ENCODE measurements at places on chromosomes 16 and 17. TPM values are rescaled to one million over a fixed set of nuclear protein-coding genes. Genes with fewer than 3 reads are reported as not detected.

- peaks cover 15% of the 10 kb centered on the region for H3K36me3 ChIP-seq
- H3K4me1 ChIP-seq = peaks cover 7% of the 10 kb centered on the region
- no peak overlapping the region for H3K4me3 ChIP-seq
- DNase-seq = no peak
Observed at GRCh38 chr17:78861229-78861628, 20.6 kb upstream of the USP36 start.

DNA sequence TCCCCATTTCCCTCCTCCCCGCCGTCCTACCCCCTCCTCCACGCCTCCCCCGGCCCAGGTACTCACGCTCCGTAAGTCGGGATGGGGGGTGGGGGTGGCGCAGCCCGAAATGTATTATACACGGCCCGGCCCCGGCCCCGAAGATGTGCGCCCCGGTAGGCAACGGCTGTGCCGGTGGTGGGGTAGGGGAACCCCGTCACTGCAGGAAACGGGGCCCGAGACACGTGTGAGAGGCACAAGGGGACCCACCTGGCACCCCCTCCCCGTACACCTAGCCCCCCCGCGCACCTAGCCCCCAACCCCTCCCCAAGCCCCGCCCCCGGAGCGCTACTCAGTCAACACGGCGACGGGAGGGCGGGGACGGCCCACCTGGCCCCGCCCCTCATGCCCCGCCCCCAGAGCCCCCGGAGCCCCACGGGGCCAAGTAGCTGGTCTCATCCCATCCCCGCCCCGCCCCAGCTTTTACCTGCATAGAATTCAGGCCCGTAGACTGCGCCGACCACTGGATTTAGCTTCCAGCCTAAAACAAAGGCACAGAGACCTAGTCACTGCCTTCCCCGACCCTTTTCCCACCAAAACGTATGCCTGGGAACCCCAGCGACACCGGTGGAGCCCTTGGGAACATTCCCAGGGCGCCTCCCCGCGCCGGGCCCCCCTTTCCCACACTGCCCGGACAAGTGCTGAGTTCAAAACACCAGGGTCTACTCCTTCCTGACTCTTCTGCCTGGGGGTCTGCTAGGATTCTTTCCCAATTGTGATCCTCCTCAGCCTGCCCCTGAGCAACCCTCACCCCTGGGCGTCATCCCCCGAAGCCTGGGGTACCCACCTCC, 22.8 kb downstream of the ENGASE start:
- peaks cover 47% of the 10 kb centered on the region for H3K27me3 ChIP-seq
- no peak overlapping the region for H3K4me3 ChIP-seq
- no peak overlapping the region for H3K27ac ChIP-seq
- H3K36me3 ChIP-seq = no peaks in the 10 kb centered on the region
- H3K4me1 ChIP-seq = no peaks in the 10 kb centered on the region

DNA sequence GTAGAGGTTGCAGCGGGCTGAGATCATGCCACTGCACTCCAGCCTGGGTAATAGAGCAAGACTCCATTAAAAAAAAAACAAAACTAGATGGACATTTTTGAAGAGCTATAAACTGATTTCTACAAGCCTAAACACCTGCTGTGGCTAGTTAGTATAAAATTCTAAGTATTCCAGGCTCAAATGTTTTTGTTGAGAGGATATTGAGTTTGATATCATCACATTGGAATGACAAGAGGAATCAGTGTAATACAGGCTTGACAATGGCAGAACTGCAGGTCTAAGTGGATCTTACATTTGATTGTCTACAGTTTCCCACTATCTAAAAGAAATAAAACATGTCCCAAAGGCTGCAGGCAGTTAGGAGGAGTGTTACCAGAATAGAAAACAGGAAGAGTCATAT, 23.9 kb upstream of the DLX3 start:
- H3K4me1 ChIP-seq = no peaks in the 10 kb centered on the region
- no peak overlapping the region for H3K27ac ChIP-seq
- no peaks in the 10 kb centered on the region for H3K27me3 ChIP-seq
- H3K4me3 ChIP-seq = no peak overlapping the region
- DNase-seq = no peak

GRCh38 chr16:30760577-30761426, 1.1 kb downstream of the CFAP119 start:
- peaks cover 57% of the 10 kb centered on the region for H3K36me3 ChIP-seq
- peak overlapping the region; percentile 97 for H3K4me3 ChIP-seq
- H3K27ac ChIP-seq = peak overlapping the region; percentile 79
- H3K27me3 ChIP-seq = no peaks in the 10 kb centered on the region

Gene TMIGD1
- not detected for polyA plus RNA-seq
